ENCODE measurements at places on chromosomes 2 and 18.

- DNase-seq: no peak
Measured at GRCh38 chr2:234050455-234051135, at the start of gene SPP2. Gene SPP2 (plus strand): TSS chr2:234050702. CDS start chr2:234050787, 85 bp downstream.

DNA sequence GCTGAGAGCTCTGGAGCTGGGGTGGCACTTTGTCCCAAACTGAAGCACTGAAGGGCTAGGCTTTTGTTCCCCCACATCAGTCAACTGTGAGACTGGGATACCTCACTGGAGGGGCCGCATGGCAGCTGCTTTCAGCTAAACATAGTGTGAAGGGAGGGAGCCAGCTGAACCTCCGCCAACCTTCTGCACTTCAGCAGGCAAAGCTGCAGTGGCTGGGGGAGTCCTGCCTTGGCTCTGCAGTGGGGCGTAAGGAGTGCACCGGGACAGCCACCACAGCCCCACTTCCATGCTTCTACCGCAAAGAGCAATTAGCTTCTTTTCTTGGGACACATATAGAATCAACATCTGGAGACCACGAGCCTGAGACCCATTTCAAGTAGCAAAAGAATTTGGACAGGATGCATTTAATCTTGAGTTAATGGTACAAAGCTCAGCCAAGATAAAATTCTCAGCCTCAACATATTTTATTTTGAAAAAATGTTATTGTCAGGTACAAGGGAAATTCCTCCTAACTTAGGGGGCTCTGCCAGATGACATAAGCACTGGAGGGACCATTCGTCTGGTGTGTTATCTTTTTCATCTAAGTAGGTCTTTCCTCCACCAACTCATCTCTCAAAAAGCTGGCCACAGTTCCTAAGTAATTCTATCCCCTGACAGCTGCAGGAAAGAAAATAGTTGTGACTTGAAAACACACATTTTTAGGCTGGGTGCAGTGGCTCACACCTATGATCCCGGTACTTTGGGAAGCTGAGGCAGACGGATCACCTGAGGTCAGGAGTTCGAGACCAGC, 25.6 kb upstream of the MYCN start:
- DNase-seq: no peak

GRCh38 chr2:209441541-209441940, 17.7 kb downstream of the MAP2 start:
- DNase-seq: no peak

DNA sequence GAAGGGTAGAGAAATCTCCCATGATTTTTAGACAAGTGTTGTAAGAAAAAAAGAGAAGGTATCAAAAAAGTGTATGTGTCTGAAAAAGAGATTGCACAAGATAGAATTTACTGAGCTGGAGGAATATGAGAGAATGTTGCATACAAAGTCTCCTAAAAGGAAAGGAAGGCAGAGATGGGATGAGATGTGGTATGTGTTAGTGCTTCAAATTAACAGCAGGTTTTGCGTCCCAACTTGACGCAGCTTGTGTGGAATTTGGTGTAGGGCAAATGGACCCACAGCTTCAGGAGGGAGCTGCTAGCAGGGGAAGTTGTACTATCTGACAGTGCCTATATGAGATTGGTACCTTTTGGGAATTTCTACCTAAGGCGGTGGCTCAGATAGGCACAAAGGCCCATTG, 9.0 kb upstream of the RASGRP3 start:
- DNase-seq: no peak

DNA sequence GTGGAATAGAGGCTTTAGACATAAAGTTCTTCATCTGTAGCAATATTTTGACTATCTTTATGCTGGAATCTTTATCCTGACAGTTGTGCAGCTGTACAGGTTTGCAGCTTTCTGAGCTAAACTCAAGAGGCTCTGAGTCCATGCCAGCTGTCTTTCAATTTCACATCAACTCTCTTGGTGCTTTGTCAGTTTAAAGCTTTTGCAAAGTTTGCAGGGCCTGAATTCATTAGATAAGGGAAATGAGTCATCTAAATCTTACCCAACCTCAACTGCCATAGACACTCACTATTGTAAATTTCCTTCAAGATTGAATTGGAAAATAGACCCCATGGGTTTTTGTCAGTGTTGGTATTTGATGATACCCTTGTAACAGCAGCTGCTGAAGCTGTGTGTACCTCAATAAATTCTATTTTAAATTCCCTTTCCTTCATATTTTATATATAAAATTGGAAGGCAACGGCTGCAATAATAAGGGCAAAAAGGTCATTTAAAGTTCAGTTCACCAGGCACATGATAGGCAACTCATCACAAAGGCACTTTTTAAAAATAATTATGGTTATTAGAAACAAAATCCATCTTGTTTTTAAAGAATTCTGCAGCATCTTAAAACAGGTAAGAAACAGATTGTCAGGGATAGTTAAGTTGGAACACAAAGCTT, 169.9 kb upstream of the SLC39A10 start:
- no peak for DNase-seq

DNA sequence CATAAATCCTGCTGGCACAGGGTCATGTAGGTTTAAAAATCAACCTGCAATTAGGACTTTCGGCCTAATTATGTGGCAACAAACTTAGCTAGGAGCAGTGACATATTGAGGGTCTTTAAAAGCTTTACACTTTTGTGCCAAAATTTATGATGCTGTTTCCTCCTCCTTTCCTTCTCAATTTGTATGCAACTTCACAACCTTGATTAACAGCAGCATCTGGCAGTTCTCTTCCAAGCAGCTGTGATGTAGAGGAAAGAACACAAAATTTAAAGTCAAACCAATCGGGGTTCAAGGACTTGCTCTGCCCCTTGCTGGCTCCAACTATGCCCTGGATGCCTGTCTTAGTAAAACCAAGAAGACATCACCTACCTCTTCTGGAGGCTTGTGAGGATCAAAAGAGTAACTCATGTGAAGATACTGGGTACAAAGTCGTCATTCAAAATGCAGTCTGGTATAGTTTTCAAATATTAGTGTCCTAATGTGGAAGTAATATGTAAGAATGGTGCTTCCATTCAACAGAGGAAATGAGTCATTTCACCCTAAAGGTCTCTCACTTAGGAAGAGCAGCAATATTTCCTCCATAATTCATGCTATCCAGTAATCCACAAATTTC, 94.7 kb downstream of the ANKRD44 start:
- no peak for DNase-seq

GRCh38 chr2:164847981-164848741, 6.5 kb upstream of the COBLL1 start:
- no peak for DNase-seq

DNA sequence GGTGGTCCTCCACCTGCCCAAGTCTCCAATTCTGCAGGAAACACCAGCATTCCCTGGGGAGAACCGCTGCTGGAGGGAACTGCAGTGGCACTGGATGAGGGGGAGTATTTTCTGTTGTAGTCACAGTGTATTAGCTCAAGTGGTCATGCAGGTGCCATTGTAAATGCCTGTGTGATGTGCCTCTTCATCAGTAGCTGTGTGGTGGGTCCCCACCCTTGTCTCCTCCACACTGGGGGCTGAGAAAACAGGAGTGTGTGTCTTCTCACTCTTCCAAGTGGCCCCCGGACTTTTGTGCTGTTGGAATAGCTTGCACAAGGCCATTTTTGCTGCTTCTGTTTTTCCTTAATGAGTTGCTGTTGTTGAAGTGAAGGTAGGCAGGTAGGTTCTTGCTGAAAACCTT, 8.7 kb downstream of the NCK2 start:
- no peak for DNase-seq

- no peak for DNase-seq
Measured at GRCh38 chr2:46695283-46695682, 215.9 kb downstream of the TMEM247 start.

DNA sequence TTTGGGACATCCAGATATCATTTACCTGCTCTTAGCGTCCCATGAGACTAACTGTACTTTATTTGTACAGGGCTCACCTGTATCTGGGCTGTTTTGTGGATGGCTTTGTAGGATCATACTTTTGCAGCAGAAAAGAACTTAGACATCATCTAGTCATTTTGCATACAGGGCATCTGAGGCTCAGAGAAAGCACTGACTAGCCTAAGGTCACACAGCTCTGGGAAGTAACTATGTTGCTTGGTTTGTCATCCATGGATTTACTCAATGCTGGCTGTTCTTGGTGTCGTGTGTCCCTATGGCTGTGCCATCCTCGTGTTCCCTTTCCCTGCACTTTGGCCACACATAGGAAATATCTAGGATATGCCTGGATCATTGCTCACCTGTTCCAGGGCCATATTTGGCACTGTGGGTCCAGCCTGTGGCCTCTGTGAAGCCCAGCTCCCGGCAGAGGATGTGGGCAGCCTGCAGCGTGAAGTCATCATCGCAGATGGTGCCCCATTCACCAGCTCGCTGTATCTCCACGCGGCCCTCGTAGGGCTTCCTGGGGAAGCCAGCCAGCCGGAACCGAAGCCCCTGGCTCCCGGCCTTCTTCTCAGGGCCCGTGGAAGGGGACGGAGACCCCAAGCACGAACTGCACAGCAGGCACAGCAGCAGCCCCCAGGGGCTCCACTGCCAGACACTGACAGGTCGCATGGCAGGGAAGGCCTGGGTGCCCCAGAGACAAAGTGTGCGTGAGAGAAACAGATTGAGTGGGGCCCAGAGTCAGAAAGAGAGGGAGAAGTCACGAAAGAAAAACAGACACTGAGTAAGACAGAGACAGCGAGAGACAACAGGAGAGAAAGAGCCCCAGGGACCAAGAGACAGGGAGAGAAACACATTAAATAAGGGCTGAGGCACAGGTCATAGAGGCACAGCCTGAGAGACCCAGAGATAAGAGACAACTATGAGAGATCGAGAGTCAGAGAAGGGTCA, 1.5 kb downstream of the LOXL3 start:
- DNase-seq: no peak

- no peak for DNase-seq
Measured at GRCh38 chr2:231931481-231931915, 5.3 kb upstream of the NPPC start.

DNA sequence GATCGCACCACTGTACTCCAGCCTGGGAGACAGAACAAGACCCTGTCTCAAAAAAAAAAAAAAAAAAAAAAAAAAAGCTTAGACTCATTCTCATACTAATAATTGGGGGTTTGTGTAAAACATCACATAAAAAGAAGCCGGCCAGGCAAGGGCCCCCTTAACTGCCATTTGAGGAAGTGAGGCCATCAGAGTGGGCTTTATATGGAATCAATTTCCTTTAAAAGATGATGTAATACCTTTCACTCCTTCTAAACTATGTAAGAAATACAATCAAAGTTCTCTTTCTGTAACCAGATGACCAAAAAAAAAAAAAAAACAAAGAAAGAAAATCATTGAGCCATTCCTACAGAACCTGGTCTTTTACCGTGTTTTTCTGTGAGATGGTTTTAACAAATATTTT, 13.1 kb upstream of the GPR55 start:
- no peak for DNase-seq

DNA sequence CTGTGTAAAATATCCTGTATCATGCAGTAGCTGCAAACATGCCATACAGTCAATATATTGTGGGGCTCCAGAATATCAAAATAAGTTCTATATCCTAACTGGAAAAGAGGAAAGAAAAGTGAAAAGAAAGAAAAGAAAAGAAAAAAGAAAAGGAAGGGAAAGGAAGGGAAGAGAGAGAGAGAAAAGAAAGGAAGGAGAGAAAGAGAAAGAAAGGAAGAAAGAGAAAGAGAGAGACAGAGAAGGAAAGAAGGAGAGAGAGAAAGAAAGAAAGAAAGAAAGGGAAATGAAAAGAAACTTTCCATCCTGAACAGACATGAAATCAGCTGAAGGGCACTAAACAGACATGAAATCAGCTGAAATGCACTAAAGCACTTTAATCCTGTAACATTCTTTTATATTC, 288.4 kb upstream of the NCKAP5 start:
- DNase-seq: no peak

GRCh38 chr2:173395567-173396351, 41.1 kb downstream of the CDCA7 start:
- no peak for DNase-seq

DNA sequence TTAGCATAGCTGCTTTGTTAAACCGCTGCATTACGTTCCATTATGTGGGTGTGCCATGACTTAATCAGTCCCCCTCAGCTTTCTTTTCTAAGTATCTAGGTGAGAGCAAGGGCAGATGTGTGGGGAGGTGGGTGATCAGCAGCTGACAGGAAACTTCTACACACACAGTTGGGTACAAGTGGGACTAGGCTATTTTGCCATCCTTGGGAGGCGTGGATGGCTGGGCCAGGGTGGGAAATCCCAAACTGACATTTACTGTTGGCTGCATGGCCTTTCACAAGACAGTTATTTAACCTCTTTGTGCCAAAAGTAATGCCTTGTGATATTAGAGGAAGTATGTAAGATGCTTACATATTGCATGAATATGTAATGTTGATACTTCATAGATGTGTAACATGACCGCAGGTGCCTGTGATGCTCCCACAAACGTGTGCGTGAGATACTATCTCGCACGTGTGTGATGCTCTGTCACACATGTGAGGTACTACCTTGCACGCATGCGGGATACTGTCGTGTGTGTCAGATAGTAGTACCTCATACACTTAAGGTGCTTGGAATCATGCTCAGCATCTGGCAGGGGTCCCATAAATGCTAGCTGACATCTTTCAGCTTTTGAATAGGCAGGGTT, 314.5 kb downstream of the PRKCE start:
- DNase-seq: no peak

GRCh38 chr2:27752551-27753237, 18.8 kb upstream of the MRPL33 start:
- DNase-seq: no peak

GRCh38 chr18:60503199-60503598, 130.6 kb upstream of the MC4R start:
- no peak for DNase-seq

GRCh38 chr2:3463944-3464343, 55.4 kb downstream of the ADI1 start:
- no peak for DNase-seq

DNA sequence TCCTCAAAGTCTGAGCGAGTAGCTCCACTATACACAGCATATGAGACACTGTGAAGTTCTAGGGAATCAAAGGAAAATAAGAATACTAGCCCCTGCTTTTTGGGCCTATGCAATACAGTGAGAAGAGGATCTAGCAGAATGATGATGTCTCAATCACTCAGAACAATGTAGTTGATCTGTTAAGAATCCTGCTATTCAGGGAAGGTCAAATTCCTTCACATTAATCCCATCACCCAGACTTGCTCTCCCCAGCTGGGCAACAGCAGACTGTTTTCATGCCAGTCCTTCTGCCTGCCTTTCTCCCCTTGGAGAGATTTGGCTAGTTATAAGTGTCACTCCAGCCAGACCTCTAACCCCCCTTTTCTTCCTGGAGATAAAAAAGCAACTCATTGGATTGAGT, 230.0 kb upstream of the EPHA4 start:
- no peak for DNase-seq

DNA sequence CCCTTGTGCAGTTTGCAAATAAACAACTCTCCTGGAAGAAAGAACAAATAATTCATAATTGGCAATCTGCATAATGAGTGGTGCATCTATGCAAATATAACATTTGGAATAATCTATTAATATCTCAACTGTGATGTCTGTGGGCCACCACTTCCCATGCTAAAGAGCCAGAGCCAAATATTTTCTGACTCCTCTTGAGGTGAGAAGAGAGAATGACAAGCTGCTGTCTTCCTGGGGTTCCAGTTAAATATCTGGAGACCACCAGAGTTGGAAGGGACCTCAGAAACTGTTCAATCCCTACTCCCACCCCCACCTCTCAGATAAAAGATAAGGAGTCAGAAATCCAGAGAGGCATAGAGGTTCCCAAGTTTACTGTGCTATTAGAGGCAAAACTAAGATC, 241.0 kb upstream of the SLC14A2 start:
- no peak for DNase-seq

GRCh38 chr18:48994044-48994651, 43.4 kb upstream of the SMAD7 start:
- DNase-seq: no peak
